WTC11 (cell line): ENCODE measurements at places on chromosomes 6 and 20. TPM values are rescaled to one million over a fixed set of nuclear protein-coding genes. Genes with fewer than 3 reads are reported as not detected.

B3GAT2 gene
- total RNA-seq, result 0.70 to 0.85 TPM (median 0.71 TPM) in 3 replicates

GRCh38 chr6:7214468-7214867 is 98.5 kb downstream of the SSR1 start:
- no peak for DNase-seq

ABCF1 gene
- total RNA-seq, result 98.7 to 102 TPM (median 101 TPM) in 3 replicates

MOXD1 gene
- total RNA-seq, result 1.7 to 2.4 TPM (median 2.3 TPM) in 3 replicates

SCRT2 gene
- 0.14 to 0.20 TPM (median 0.16 TPM) in 3 replicates for total RNA-seq

GRCh38 chr6:16257999-16258708 is 19.8 kb downstream of the GMPR start:
- DNase-seq, result no peak

EBF4 gene
- 2.7 to 5.0 TPM (median 3.2 TPM) in 3 replicates for total RNA-seq

GRCh38 chr20:21182832-21183563 is 57.1 kb downstream of the KIZ start:
- no peak for DNase-seq
